ENCODE measurements at places on chromosomes 3 and 15.

DNA sequence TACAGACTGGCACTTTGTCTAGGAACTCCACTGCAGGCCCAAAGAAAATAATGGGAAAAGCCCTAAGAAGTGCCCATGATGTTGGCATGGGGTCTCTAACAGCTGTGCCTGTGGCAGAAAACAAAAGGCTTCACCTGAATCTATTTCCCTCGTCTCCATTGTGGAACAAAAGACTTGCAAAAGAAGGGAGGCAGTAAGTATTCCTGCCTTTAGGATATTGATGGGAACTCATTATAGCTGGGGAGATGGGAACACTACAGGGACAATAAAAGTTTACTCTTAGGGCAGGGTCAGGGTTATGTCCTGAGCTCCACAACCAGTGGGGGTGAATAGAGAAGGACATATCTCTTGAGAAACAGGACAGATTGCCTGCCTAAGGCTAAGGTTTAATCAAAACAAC lies 930.6 kb upstream of the EPHA6 start:
- DNase-seq: no peak

DNA sequence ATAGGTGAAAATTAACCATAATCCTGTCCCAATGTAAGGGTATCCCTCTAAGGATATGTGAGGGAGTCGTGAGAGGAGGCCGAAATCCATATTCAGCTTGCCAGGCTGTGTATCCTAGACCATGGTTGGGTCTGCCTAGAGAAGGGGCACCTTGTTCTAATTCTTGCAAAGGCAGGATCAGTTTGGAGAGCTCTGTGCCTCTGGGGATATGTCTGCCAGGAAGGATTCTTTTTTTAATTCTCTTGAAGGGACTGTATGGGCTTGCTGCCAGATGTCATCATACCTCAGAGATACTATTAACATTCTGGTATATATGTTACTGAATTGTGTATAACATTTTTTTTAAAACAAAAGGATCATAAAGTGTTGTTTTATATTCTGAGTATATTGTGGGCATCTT lies 2.4 kb downstream of the ATP1B3 start:
- DNase-seq: peak; percentile 70

DNA sequence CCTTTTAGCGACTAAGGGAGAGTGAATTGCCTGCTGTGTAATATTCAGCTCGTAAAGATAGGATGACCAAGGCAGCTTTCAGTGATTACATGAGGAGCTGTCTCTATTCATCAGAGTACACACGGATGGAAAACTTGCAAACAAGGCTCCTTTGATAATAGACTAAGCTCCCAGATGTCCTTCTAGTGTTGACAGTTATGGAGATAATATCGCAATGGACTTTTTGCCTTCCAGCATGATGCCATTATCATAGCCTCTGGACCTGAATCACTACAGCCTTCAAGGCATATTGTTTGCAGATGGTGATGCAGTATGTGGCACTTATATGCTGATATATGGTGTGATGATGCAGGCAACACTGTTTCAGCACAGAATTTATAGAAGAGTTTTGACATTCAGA lies 93.9 kb downstream of the ECT2 start:
- DNase-seq: no peak

DNA sequence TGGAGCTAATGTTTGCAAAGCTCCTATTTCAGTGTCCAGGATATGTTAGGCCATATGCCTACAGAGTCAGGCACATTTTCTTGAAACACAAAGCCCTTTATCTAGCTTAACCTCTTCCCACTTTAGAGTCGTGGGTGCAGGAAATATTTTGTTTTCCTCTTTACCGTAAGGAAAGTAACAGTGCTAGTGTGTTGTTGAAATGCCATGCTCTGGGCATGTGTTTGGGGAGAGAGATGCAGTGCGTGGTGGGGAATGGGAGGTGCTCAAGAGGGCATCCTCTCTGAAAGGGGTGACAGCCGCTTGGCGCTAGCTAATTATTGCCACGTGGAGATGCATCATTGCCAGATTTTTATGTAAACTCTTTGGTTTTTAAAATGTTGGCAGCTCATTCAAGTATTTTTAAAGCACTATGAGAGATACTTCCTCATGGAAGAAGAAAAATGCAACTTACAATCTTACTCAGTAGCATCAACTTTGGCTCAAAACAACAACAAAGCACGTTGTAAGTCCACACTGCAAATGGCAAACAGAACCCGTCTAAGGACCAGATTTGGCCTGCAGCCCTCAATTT lies 152.6 kb downstream of the LPP start:
- DNase-seq: no peak

GRCh38 chr3:12644331-12644937 lies 19.5 kb downstream of the RAF1 start:
- no peak for DNase-seq

- peak; percentile 25 for DNase-seq
Observed at GRCh38 chr3:129398803-129399144, 29.7 kb downstream of the EFCAB12 start.

- no peak for DNase-seq
Observed at GRCh38 chr3:190499122-190499521, 14.8 kb upstream of the IL1RAP start.

GRCh38 chr15:36790891-36791290 lies 211.5 kb downstream of the CDIN1 start:
- no peak for DNase-seq

GRCh38 chr15:77644543-77645247 lies 12.0 kb upstream of the LINGO1 start:
- no peak for DNase-seq

GRCh38 chr3:194906970-194907629 lies 221.4 kb downstream of the FAM43A start:
- DNase-seq: no peak

DNA sequence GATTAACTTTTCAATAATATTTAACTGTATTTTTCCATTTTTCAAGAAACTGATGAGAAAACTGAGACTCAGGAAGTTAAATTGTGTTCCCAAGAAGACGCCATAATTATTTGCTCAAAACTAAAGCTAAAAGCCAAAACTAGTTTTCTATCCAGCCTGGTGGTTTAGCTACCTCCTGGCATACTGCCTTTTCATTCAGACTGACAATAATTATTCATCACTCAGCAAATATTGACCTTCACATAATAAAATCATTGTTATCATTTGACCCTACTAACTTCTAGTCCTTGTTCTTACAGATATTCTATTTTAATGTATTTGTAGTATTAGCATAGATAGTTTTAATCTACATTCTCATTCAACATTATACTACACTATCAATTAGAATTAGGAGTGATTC lies 210.6 kb upstream of the GADL1 start:
- no peak for DNase-seq

DNA sequence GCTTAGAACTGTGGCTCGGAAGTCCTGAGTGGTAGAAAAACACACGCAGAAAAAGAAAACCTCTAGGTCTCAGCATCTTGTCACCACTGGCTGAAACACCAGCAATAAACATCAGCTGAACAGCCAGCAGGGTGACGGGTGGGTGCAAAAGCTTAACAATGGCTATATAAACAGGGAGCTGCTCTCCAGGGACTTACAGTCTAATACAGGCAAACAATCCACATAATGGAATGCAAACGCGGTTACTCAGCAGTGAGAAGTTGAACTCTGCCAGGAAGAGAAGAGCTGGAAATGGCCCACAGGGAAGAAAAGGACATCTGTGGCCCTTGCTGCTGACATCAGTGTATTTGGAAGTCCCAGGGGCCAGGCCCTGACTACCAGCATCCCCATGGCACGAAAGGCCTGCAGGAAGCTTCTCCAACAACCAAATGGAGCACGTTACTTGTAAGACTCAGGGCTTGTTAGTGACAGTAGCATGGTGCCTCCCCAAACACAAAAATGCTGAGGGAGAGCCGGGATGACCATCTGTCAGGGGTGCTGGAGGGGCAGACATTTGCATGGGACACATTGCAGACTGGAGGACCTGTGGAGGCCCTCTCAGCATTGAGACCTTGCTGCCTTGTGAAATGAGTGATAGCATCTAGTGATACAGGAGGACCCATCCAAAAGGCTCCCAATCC lies 3.0 kb downstream of the HEG1 start:
- DNase-seq: no peak

- no peak for DNase-seq
Observed at GRCh38 chr3:13451301-13451673, 28.8 kb upstream of the HDAC11 start.

DNA sequence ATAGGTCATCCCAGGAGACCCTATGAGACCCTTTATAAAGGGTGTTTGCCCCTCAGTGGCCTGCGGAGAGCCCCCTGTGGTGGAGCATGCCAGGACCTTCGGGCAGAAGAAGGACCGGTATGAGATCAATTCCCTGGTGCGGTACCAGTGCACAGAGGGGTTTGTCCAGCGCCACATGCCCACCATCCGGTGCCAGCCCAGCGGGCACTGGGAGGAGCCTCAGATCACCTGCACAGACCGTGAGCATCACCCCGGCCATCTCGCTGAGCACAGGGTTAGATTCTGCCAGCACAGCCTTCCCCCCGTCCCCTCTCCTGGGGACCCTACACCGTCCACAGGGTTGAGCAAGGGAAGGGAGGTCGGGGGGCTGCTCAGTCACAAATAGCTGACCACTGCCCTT lies 21.6 kb downstream of the HAPLN3 start:
- DNase-seq: no peak

DNA sequence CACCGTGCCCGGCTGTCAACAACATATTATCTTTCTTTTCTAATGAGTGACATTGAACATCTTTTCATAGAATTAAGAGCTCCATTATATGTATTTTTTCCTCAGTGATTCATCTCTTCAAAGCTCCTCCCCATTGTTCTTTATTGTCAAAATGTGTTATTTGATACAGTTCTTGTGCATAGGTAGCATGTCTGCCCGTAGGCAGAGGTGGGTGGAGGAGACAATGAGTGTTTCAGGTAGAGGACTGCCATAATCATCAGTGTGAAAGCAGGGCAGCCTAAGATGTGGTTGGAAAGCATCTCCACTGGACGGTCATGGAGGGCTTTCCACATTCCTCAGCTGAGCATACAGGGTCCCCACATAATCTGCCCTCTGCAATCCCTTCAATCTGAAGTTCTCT lies 452.0 kb upstream of the MCTP2 start:
- no peak for DNase-seq

DNA sequence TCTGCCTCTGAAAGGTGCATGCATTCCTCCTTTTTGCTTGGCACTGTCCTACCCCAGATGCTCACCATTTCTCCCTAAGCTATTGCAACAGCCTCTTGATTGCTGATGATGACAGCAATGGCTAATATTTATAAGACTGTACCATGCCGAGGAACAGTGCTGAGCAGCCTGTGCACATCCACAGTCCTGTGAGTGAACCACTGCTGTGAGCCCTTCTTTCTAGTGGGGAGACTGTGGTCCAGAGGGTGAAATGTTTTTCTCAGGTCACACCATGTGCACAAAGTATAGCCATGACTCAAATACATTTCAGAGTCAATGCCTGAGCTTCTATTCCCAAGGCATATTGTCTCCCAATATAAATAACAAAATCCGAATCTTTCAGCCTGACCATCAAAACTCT lies 231.2 kb upstream of the LRTM1 start:
- DNase-seq: no peak

DNA sequence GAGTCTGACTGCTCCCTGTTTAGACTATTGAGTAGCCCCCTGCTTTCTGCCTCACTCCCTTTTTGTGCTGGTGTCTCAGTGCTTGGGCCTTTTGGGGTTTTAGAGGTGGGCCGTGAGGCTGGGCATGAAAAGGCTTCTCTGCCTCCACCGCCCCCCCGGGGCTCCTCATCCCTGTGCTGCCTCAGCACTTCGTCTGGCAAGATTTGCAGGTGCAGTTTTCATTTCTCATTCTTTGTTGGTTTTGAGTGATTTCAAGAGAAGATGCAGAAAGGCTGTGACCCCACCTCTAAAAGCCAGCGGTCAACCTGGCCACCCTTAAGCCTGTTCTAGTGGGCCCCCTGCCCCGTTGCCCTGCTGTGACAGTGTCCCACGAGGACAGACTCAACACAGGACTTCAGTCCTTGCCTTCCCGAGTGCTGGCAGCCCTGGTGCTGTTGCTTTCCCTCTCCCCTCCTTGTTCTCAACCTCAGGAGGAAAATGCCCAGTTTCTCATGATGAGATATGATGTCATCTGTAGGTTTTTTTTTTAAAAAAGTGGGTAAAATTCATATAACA lies 38.0 kb downstream of the APBA2 start:
- DNase-seq: no peak

DNA sequence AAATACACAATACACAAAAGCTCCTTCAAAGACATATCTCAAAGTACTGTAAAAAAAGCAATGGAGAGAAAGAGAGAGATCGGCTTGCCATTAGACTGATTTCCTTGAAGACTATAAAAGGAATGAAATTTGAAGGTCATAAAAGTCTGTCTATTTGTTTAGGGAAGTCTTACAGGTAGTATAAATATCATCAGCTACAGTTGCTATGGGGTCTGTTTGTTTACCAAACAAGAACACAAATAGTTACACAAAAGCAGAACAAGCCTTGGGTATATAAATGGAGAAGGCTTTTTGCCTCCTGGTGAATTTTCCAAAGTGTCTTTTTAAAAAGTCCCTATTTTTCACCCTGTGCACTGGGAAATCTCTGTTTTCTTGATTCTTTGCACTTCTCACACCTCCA lies 552.3 kb downstream of the FOXP1 start:
- DNase-seq: no peak

DNA sequence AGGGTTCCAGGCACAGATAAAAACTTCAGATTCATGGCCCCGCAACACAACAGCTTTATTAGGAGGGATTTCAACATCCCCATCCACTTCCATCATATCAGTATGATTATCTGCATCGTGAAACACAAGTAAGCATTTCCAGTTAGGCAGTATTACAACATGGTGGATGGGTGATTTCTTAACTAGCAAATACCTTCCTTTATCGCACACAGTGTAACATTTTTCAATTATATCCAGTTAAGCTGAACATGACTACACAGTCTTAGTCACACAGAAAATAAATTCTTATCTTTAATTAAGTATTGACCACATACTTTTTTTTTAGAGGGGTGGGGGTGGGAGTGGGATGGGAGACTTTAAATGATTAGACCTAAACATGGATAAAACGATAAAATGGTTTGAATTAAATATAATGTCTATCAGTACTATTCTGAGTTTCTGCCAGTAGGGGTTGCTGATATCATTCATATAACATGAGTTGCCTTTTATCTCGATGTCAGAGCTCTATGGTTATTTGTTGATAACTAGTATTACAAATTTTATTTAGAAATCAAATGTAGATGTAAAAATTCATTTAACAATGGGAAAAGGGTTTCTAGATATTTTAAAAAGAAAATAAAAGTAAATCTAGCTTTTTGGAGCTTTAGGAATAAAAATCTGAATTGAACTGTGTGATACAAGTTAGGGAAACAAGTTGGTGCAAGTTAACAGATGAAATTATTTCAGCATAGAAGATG lies 146.6 kb downstream of the TBL1XR1 start:
- DNase-seq: no peak

DNA sequence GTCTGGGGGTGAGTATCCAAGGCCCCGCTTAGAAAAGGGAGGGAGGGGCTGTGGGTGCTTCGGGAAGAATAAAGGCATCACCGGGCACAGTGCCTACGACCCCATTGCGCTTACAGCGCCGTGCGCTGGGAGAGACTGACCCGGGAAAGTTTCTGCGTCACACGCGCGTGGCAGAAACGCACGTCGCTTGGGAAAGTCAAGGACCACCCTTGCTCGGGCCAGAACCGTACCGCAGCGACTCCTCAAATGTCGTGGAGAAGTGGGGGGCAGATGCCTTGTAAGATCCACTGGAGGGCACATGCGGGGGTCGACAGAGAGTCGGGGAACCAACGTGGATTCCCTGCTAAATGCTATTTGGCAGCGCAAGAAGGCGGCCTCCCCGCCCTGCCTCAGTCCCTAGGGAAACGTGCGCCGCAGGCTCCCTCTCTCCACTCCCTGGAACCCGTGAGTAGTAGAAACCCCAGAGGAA lies 2.4 kb downstream of the ADAMTS9 start:
- no peak for DNase-seq
